Endothelial cell of umbilical vein (primary cell): ENCODE measurements at places on chromosomes 11 and 22. TPM values are rescaled to one million over a fixed set of nuclear protein-coding genes. Genes with fewer than 3 reads are reported as not detected.

The C11orf42 gene
- total RNA-seq, result not detected in 2 replicates

The MOB2 gene
- total RNA-seq, result 38.2 and 39.0 TPM in 2 replicates

GRCh38 chr22:20231514-20232236, 36.4 kb downstream of the RTN4R start:
- H3K36me3 ChIP-seq, result no peaks in the 10 kb centered on the region
- H3K4me1 ChIP-seq, result no peaks in the 10 kb centered on the region
- no peaks in the 10 kb centered on the region for H3K27me3 ChIP-seq
- no peak overlapping the region for H3K4me3 ChIP-seq
- no peak for DNase-seq

DNA sequence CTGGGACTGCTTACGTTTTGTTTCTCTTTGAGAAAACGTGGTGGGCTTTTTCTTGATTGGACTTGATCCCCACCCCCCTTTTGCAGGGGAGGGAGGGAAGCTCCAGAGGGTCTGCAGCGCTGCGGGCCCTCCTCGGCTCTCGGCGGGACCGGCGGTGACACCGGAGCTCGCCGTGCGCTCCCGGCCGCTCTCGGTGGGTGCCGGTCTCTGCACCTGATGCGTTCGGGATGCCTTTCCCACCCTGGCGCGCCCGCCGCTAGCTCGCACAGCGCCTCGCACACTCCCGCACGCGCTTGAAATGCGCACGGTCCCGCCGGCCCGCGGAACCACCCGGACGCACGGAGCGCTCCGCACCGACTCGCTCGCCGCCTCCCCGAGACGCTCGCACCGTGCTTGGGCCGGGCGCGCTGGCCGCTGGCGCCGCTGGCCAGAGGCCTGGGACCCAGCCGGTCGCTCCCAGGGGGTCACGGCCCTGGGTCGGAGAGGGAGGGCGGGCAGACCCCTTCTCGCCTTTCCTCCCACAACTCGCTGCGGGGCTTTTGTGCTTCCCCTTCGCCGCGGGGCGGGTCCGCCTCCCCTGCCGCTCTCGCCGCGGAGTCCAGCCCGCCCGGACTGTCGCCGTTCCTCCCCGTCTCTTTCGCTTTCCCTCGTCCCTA, 1.0 kb downstream of the ZBTB16 start:
- peak; percentile 58 for DNase-seq
- peak overlapping the region; percentile 78 for H3K27ac ChIP-seq
- H3K4me3 ChIP-seq, result peak overlapping the region; percentile 86
- H3K36me3 ChIP-seq, result peaks cover 19% of the 10 kb centered on the region
- no peaks in the 10 kb centered on the region for H3K27me3 ChIP-seq

The APOBEC3A gene
- total RNA-seq, result not detected in 2 replicates

- peaks cover 70% of the 10 kb centered on the region for H3K27me3 ChIP-seq
- no peaks in the 10 kb centered on the region for H3K36me3 ChIP-seq
- H3K4me1 ChIP-seq, result peaks cover 14% of the 10 kb centered on the region
- H3K27ac ChIP-seq, result no peak overlapping the region
- peak overlapping the region; percentile 6 for H3K4me3 ChIP-seq
- DNase-seq, result peak; percentile 26
Measured at GRCh38 chr11:27722117-27722952, 22.1 kb upstream of the BDNF start.

The C11orf87 gene
- total RNA-seq, result not detected in 2 replicates

DNA sequence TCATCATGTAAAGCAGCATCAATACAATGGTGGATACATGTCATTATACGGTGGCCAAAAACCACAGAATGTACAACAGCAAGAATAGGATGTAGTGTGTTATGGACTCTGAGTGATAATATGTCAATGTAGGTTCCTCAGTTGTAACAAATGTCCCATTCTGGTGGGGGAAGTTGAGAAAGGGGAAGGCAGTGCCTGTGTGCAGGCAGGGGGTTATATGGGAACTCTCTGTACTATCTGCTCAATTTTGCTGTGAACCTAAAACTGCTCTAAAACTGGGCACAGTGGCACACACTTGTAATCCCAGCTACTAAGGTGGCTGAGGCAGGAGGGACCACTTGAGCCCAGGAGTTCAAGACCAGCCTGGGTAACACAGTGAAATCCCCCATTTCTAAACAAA, 5.9 kb downstream of the CHKA start:
- no peaks in the 10 kb centered on the region for H3K36me3 ChIP-seq
- no peak overlapping the region for H3K27ac ChIP-seq
- no peak for DNase-seq
- no peaks in the 10 kb centered on the region for H3K4me1 ChIP-seq
- H3K27me3 ChIP-seq, result no peaks in the 10 kb centered on the region
- no peak overlapping the region for H3K4me3 ChIP-seq

DNA sequence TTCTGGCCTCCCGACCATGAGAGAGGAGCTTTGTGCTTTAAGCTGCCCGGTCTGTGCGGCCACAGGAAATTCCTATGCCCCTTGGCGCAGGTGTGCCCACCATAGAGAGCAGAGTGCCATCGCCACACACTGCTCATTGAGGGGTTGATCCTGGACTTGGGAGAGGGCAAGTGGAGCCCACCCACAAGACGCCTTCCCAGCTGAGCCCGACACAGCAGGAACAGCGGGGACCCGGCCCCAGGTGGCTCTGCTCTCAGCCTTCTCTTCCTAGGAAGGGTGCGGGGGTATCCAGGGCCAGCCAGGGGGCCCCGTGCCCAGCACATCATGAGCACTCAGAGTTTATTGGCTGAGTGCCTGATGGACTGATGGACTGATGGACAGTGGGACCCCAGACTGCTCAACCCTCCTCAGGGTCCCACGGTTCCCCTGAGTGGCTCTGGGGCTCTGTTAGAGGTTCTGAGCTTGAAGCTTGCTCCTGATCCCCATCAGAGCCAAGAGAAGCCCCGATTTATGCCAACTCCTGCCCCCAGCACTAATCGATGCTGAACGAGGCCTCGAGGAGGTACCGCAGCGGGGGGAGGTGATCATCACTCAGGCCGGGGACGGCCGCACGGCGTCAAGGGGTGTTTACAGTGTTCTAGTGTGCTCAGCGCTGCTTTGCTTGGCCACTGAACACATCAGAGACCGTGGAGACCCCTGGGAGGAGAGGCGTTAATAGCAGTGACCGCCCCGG, 13.5 kb upstream of the MRGPRD start:
- no peak overlapping the region for H3K27ac ChIP-seq
- no peak overlapping the region for H3K4me3 ChIP-seq
- H3K27me3 ChIP-seq, result no peaks in the 10 kb centered on the region
- H3K4me1 ChIP-seq, result no peaks in the 10 kb centered on the region
- DNase-seq, result no peak
- no peaks in the 10 kb centered on the region for H3K36me3 ChIP-seq

DNA sequence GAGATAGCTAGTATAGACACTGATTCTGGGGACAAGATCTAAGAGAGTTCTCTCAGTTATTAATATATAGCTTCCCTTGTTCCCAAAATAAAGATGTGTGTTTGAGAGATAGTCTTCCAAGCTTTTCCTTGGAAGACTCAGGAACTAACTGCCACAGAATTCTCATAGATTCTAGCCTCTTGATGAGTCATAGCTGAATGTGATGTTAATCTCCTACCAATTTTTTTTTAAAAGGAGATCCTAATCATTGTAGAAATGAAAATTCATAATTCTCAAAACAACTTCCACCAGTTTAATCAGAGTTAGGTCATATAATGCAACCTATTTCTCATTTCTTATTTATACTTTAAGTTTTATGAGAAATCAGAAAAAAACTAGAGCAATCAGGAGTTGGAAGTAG, 148.8 kb downstream of the JRKL start:
- H3K27ac ChIP-seq, result no peak overlapping the region
- H3K36me3 ChIP-seq, result no peaks in the 10 kb centered on the region
- DNase-seq, result no peak

DNA sequence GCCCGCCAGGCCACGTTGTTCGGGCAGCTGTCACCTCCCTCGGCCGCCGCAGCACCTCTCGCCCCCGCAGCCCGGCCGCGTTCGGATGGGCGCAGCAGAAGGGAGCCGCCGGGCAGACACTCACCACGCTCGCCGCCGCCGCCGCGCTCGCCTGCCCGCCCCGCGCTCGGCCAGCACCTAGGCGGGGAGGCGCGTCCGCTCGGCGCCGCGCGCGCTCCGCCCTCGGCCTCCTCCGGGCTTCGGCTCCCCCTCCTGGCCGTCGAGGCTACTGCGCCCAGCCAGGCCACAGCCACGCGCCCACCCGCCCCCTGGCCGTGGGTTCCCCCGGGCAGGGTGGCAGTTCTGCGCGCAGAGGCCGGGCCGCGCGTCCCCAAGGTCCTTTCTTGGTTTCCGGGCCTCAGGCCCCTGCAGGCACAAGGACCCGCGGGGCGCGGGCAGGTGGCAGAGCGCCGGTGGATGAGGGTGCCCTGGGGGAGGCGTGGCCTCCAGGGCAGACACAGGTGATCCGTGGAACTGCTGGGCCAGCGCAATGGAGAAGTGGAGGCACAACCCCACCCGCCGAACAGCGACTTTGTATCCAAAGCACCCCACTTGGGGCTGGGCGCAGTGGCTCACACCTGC, at the start of gene SLC25A22:
Gene SLC25A22, minus strand, starts transcription at position 189 of the 621 bp plus-strand sequence. CDS start 3,275 bp downstream, outside the sequence.
- peak; percentile 71 for DNase-seq
- no peaks in the 10 kb centered on the region for H3K27me3 ChIP-seq
- H3K27ac ChIP-seq, result peak within 1 kb of the TSS; percentile 32
- no peaks in the 10 kb centered on the region for H3K36me3 ChIP-seq
- H3K4me3 ChIP-seq, result peak within 1 kb of the TSS; percentile 66
- peaks cover 14% of the 10 kb centered on the region for H3K4me1 ChIP-seq

DNA sequence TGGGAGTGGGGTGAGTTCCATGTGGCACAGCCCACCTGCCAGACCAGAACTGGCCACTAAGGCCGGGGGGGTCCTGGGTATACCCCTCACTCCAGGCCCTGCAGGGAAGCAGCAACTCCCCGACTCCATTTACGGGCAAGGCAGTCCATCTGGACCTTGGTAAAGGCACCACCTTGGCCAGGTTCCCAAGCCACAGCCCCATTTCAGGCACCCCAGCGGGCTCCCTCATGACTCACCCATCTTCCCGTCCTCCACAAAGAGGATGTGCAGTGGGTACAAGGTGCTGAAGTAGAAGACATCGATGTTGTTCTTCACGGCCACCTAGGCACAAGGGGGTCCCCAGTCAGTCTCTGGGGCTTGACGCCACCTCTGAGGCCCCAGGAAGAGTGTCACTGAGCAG, 15.7 kb upstream of the RASL10A start:
- H3K4me1 ChIP-seq, result peaks cover 10% of the 10 kb centered on the region
- DNase-seq, result no peak
- H3K27me3 ChIP-seq, result no peaks in the 10 kb centered on the region
- H3K27ac ChIP-seq, result no peak overlapping the region
- H3K36me3 ChIP-seq, result peaks cover 59% of the 10 kb centered on the region

DNA sequence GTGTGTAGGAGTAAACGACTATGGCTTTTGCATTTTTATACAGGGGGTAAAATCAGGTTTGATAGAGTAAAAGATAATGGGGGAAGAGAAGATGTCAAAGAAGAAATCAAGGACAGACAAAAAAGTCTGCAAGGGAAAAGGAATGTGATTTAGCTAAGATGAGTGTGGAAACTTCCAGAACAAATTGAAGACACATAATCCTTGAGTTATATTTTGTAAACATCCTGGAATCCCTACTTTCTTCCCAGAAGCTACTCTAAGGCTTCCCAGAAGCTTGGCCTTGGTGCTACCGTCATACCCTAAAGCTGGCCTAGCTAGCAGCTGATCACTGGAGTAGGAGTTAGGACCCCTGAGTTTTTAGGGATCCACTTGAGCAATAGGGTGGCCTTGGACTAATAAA, 82.4 kb downstream of the BLID start:
- H3K4me3 ChIP-seq, result no peak overlapping the region
- no peaks in the 10 kb centered on the region for H3K27me3 ChIP-seq
- no peak overlapping the region for H3K27ac ChIP-seq
- H3K36me3 ChIP-seq, result no peaks in the 10 kb centered on the region
- H3K4me1 ChIP-seq, result no peaks in the 10 kb centered on the region

DNA sequence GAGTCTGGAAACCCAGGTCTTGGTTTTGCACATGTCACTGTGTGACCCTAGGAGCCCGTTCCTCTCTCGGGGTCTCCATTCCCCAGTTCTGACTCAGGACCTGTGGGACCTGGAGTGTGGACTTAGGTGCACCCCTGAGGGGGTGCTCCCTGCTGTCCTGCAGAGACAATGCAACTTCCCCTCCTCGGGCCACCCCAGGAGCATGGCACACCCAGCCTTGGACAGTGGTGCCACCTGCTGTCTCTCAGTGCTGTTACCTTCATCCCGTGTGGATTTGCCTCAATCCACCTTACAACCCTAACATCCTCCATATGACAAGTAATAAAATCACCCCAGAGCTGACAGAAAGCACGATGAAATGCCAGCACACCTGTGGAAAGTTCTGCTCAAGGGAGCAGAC, 27.5 kb upstream of the CRYBB3 start:
- no peak overlapping the region for H3K4me3 ChIP-seq
- DNase-seq, result peak; percentile 52
- no peaks in the 10 kb centered on the region for H3K27me3 ChIP-seq
